ENCODE measurements at places on chromosomes 16 and 17. TPM values are rescaled to one million over a fixed set of nuclear protein-coding genes. Genes with fewer than 3 reads are reported as not detected.

The KRT24 gene
- total RNA-seq = not detected

The SERPINF2 gene
- 0.14 TPM for total RNA-seq

The TOM1L2 gene
- total RNA-seq = 35.1 TPM

The SLC47A1 gene
- total RNA-seq = 0.14 TPM

The CSF3 gene
- 6.8 TPM for total RNA-seq

The MYH2 gene
- total RNA-seq = not detected

The CCL16 gene
- total RNA-seq = not detected

The TNP2 gene
- not detected for total RNA-seq

The AXIN2 gene
- total RNA-seq = 1.1 TPM

The ZFP1 gene
- 19.5 TPM for total RNA-seq

The SYCE1L gene
- 0.22 TPM for total RNA-seq

The GDPD3 gene
- 1.7 TPM for total RNA-seq

The MAPT gene
- total RNA-seq = 0.29 TPM

The KCNJ18 gene
- total RNA-seq = not detected

The INCA1 gene
- total RNA-seq = 0.22 TPM

The NPIPB9 gene
- total RNA-seq = 1.8 TPM

The ABCC11 gene
- total RNA-seq = under 0.01 TPM

The PRRT2 gene
- 0.44 TPM for total RNA-seq

The HBZ gene
- not detected for total RNA-seq

The ABCC12 gene
- total RNA-seq = not detected

The P2RX5 gene
- total RNA-seq = 2.0 TPM

The FOXF1 gene
- 60.4 TPM for total RNA-seq

The RAPGEFL1 gene
- 2.0 TPM for total RNA-seq

The KRTAP4-3 gene
- not detected for total RNA-seq

The DRC3 gene
- 0.86 TPM for total RNA-seq

The TNFRSF12A gene
- 619 TPM for total RNA-seq

The CACNG5 gene
- not detected for total RNA-seq

The SLFN12L gene
- not detected for total RNA-seq

The C16orf92 gene
- not detected for total RNA-seq

The METTL23 gene
- 17.7 TPM for total RNA-seq

The CMTM2 gene
- total RNA-seq = not detected

The TEX19 gene
- total RNA-seq = not detected

The MYO1D gene
- 42.4 TPM for total RNA-seq

The PPP1R1B gene
- not detected for total RNA-seq

The CARHSP1 gene
- total RNA-seq = 158 TPM

The MYCBPAP gene
- 0.44 TPM for total RNA-seq

The BMERB1 gene
- total RNA-seq = 39.9 TPM

Measured in placental pericyte (primary cell).